ENCODE measurements at places on chromosomes 2 and 18. TPM values are rescaled to one million over a fixed set of nuclear protein-coding genes. Genes with fewer than 3 reads are reported as not detected.

DNA sequence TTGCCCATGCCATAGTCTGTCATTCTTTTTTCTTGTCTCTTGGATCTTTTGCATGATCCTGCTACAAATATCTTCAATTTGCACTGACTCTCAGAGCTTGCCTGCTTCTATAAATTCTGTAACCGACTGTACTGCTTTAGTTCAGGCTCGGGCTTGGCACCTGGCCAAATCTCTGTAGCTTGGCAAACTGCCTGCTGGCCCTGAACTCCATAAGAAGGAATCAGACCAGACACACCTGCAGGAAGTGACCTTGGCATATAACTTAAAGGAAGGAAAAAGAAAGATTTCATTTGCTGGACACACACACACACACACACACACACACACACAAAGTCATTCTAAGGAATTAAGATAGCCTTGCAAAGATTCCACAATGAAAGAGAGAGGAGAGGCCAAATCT is 291.2 kb upstream of the DDX18 start:
- H3K27me3 ChIP-seq: no peaks in the 10 kb centered on the region
- no peak overlapping the region for H3K4me3 ChIP-seq
- H3K36me3 ChIP-seq: no peaks in the 10 kb centered on the region
- DNase-seq: no peak
- H3K27ac ChIP-seq: no peak overlapping the region
- no peaks in the 10 kb centered on the region for H3K4me1 ChIP-seq

The KCNF1 gene
- total RNA-seq: 1.6 TPM

GRCh38 chr2:232485757-232486557 is 1.7 kb downstream of the ECEL1 start:
- peaks cover 36% of the 10 kb centered on the region for H3K27me3 ChIP-seq
- no peak overlapping the region for H3K4me3 ChIP-seq
- no peaks in the 10 kb centered on the region for H3K36me3 ChIP-seq
- no peak for DNase-seq

- H3K4me3 ChIP-seq: no peak overlapping the region
- no peaks in the 10 kb centered on the region for H3K4me1 ChIP-seq
These were observed 60.7 kb downstream of the PAX3 start for GRCh38 chr2:222238072-222238471.

GRCh38 chr18:63828120-63828519 is 52.9 kb downstream of the SERPINB7 start:
- no peaks in the 10 kb centered on the region for H3K27me3 ChIP-seq
- no peak for DNase-seq
- H3K27ac ChIP-seq: no peak overlapping the region
- no peaks in the 10 kb centered on the region for H3K36me3 ChIP-seq
- no peak overlapping the region for H3K4me3 ChIP-seq
- peaks cover 11% of the 10 kb centered on the region for H3K4me1 ChIP-seq

DNA sequence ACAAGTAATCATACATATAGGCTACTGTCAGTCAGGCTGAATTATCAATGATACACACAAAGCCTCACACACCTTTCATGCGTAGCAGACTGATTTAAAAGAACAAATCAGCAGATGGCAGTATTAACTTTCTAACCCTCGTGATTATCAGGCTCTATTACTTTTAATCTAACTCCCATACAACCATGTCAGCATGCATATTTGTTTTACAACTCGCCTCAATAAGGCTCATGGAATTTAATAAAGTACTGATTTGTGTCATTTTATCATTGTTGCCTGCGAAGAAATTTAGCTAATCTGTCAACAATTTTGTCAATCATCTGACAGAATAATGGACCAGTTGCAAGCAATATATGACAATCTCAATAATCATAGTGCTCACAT is 82.8 kb downstream of the SLC25A12 start:
- peaks cover 6% of the 10 kb centered on the region for H3K36me3 ChIP-seq
- no peak overlapping the region for H3K4me3 ChIP-seq
- H3K4me1 ChIP-seq: peaks cover 2% of the 10 kb centered on the region
- no peak for DNase-seq
- no peak overlapping the region for H3K27ac ChIP-seq
- H3K27me3 ChIP-seq: no peaks in the 10 kb centered on the region

The PSMA8 gene
- not detected for total RNA-seq

The MAPRE2 gene
- 27.4 TPM for total RNA-seq

The DLX2 gene
- 2.2 TPM for total RNA-seq

GRCh38 chr2:174125090-174125489 is 123.2 kb downstream of the OLA1 start:
- no peaks in the 10 kb centered on the region for H3K27me3 ChIP-seq
- DNase-seq: no peak
- no peaks in the 10 kb centered on the region for H3K4me1 ChIP-seq

GRCh38 chr2:71852141-71852711 is 295.4 kb downstream of the CYP26B1 start:
- no peak for DNase-seq
- H3K27me3 ChIP-seq: peaks cover 4% of the 10 kb centered on the region
- no peak overlapping the region for H3K4me3 ChIP-seq
- no peaks in the 10 kb centered on the region for H3K4me1 ChIP-seq

The FBXO15 gene
- total RNA-seq: 1.2 TPM

DNA sequence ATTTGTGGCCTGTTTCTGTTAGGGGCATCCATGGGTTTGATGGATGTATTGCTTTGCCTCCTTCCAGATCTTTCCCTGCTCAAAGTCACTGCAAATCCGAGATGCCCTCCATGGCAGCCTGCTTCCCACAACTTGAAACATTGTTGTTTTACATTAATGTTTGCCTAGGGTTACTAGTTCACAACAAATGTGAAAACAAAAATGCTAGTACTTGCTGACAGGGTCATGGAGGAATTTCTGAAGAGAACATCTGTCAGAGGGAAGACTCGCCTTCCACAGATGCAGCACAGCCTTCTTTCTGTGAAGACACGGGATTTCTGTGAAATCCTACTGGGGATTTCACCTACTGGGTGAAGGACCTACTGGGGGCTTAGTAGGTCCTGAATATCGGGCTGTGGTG is 260.0 kb upstream of the FN1 start:
- no peaks in the 10 kb centered on the region for H3K27me3 ChIP-seq
- no peaks in the 10 kb centered on the region for H3K36me3 ChIP-seq
- no peak for DNase-seq
- no peak overlapping the region for H3K4me3 ChIP-seq
- H3K4me1 ChIP-seq: peaks cover 48% of the 10 kb centered on the region
- no peak overlapping the region for H3K27ac ChIP-seq
